Tongue (tissue), 3 donors: ENCODE measurements at places on chromosomes 12 and 14.

DNA sequence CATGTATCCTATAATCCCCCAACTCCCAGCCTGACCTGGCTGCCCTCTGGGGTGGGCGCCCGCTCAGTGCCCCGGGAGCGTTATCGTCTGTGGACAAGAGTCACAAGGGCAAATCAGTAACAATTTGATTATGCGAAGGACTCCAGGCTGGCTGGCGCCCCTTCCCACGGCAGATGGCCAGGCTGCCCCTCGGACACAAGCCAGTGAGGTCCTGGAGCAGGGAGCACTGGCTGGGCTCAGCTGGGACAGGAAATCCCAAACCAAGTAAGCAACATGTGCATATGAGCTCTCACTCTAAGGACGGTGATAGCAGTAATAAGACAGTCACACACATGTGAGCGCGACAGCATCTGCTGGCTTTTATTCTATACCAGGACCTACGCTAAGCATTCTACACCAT, 59.3 kb upstream of the FAM222A start:
- DNase-seq, result no peak

- DNase-seq, result peak; percentile 69
Measured at GRCh38 chr12:6326316-6327228, 15.3 kb downstream of the TNFRSF1A start.

DNA sequence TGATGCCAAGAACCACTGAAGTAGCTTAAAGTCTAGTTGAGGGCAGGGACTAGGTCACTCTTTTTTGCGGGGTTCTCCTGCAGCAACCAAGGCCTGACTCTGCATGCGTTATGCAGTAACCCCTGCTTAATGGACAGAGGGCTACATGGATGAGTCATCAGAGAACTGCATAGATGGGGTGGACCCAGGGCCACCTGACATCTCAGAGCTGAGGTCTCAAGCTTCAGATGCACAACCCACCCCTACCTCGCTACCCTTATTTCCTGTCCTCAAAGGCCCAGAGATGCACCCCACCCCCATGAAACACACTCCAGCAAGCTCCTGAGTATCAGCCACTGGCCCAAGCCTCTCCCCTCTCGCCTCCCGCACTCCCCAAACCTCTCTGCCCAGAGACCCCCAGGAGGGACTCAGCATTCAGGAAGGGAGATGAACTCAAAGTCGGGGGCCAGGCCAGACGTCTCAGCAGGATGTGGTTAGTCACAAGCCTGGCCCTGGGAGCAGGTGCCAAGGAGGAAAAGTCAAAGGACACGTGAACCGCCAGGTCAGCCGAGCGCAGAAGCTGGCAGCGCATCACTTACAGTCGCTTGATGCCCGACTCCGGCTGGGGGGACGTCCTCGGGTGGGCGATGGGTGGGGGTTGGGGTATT, 25.8 kb downstream of the SNRNP35 start:
- DNase-seq, result no peak

DNA sequence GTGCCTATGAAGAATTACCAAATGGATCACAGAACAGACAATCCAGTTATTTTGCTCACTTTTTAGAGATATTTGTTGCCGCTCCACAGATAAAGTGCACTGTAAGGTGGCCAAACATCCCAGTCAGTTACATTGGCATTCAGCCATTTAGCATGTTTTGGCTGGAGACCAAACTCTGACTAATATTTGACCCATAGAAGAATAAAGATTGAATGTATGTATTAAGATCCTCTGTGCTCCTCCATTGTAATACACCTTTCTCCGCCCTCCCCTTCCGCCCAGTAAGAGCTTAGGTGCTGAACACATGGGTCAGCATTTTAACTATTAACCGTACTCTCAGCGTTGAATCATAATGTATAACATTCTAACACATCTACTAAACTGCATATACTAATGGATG, 163.4 kb downstream of the ANO6 start:
- no peak for DNase-seq

- no peak for DNase-seq
Measured at GRCh38 chr12:28090835-28091234, 99.4 kb upstream of the CCDC91 start.

GRCh38 chr14:76237349-76237990, 85.7 kb downstream of the GPATCH2L start:
- DNase-seq, result no peak

DNA sequence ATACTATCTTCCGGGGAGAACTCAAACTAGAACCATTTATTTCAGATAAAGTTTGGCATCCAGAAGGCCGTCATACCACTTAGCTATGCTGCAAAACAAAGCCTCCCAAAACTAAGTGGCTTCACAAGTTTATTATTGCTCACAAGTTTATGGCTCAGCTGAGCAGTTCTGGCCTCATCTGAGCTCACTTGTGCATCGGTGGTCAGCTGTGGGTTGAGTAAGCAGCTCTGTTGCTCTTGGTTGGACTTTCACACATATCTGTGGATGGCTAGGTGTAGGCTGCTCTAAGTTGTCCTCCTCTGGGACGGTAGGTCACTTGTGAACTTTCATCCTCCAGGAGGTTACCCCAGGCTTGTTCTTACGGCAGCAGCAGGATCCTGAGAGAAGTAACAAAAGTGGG, 162.7 kb downstream of the BTG1 start:
- no peak for DNase-seq
